ENCODE measurements at places on chromosomes 16 and 17.

GRCh38 chr16:47025641-47026040 is 52.2 kb upstream of the DNAJA2 start:
- no peak for DNase-seq
- no peaks in the 10 kb centered on the region for H3K27me3 ChIP-seq
- no peaks in the 10 kb centered on the region for H3K36me3 ChIP-seq
- no peak overlapping the region for H3K4me3 ChIP-seq

DNA sequence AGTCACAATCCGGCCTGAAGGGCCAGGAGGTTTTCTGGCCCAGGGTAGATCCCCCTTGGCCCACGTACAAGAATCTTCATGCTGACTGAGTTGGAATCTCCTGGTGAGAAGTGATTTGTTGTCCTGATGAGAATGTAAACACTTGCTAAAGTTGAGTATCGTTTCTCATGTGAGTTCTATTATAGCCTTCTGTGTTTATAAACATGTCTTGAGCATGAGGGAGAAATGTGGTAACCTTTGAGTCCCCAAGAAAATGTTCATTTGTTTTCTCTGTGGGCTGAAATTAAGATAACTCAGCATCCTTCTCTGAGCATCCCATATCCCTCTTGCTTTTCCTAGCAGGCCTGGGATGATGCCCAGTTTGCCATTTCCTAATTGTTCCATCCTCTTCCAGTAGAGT is 204.8 kb downstream of the FTO start:
- no peak overlapping the region for H3K4me3 ChIP-seq
- no peak for DNase-seq
- H3K36me3 ChIP-seq: peaks cover 2% of the 10 kb centered on the region
- no peaks in the 10 kb centered on the region for H3K27me3 ChIP-seq
- no peak overlapping the region for H3K27ac ChIP-seq
- H3K4me1 ChIP-seq: peaks cover 16% of the 10 kb centered on the region

GRCh38 chr16:76583945-76584344 is 306.7 kb downstream of the CNTNAP4 start:
- no peak overlapping the region for H3K27ac ChIP-seq
- no peaks in the 10 kb centered on the region for H3K4me1 ChIP-seq
- no peak overlapping the region for H3K4me3 ChIP-seq

GRCh38 chr17:49588726-49589576 is 13.3 kb downstream of the NXPH3 start:
- no peaks in the 10 kb centered on the region for H3K27me3 ChIP-seq
- H3K4me1 ChIP-seq: peaks cover 6% of the 10 kb centered on the region
- H3K27ac ChIP-seq: no peak overlapping the region
- peaks cover 12% of the 10 kb centered on the region for H3K36me3 ChIP-seq
- no peak for DNase-seq
- no peak overlapping the region for H3K4me3 ChIP-seq

GRCh38 chr17:2985318-2985717 is 78.1 kb downstream of the OR1D5 start:
- no peaks in the 10 kb centered on the region for H3K4me1 ChIP-seq
- H3K27ac ChIP-seq: no peak overlapping the region
- no peaks in the 10 kb centered on the region for H3K27me3 ChIP-seq
- H3K4me3 ChIP-seq: no peak overlapping the region
- peaks cover 69% of the 10 kb centered on the region for H3K36me3 ChIP-seq
- DNase-seq: no peak

DNA sequence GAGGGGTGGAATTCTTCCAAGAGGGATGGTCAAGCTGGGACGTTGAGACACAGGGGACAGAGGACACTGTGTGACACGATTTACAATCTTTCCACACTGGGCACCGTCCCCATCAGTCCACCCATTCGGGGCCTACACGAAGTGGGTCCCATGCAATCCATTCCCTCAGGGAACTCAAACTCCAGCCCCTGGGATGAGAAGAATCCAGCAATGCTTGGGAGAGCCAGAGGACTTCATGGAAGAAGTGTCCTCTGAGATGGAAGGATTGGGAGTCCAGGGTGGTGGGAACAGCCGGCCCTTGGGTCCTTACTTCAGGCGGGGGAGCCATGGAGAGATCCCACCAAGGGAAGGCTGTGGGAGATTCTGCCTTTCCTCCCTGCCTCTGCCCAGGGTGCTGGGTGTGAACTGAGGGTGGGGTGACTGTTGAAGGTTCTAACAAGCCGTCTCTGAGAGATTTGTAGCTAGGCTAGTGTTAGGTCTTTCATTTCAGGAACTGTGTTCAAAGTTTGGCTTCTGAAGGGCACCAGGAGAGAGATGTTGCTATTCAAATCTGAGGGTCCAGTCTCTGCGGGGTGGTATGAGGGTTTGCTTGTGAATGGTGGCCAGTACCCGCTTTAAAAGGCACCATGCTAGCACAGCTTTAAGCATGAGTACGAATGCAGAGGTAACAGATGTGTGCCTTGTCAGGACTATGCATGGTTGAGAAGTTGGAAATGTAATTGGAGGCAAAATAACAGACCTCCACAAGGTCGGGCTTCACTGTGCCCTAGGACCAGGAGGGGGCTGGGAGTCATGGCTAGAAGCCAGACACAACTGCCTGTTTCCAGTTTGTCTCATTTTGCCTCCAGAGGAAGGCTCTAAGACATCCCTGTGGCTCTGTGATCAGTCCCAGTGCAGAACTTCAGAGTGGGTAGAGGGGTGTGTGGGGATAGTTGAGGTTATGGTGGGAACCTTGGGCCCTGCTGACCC is 1.9 kb downstream of the ATP1B2 start:
- H3K4me1 ChIP-seq: peaks cover 23% of the 10 kb centered on the region
- H3K4me3 ChIP-seq: no peak overlapping the region
- H3K27ac ChIP-seq: no peak overlapping the region

GRCh38 chr16:25344006-25344405 is 86.4 kb upstream of the ZKSCAN2 start:
- DNase-seq: no peak
- H3K4me3 ChIP-seq: no peak overlapping the region
- H3K4me1 ChIP-seq: no peaks in the 10 kb centered on the region
- no peaks in the 10 kb centered on the region for H3K36me3 ChIP-seq
- no peaks in the 10 kb centered on the region for H3K27me3 ChIP-seq

DNA sequence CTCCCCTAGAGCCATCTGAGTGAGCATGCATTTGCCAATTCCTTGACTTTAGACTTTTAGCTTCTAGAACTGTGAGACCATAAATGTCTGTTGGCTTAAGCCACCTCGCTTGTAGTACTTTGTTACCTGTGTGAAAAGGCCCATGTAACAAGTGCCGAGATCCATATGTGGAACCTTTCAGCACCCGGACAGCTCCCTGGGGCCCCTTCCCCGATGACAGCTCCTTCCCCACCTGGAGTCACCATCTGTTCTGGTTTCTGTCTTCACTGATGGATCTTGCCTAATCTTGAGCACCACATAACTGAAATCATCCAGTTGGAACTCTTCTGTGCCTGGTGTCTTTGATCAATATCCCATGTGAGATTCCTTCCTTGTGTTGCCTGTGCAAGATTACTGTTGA is 78.9 kb upstream of the EEF2KMT start:
- no peak overlapping the region for H3K27ac ChIP-seq
- H3K4me3 ChIP-seq: no peak overlapping the region
- H3K36me3 ChIP-seq: no peaks in the 10 kb centered on the region
- DNase-seq: no peak

DNA sequence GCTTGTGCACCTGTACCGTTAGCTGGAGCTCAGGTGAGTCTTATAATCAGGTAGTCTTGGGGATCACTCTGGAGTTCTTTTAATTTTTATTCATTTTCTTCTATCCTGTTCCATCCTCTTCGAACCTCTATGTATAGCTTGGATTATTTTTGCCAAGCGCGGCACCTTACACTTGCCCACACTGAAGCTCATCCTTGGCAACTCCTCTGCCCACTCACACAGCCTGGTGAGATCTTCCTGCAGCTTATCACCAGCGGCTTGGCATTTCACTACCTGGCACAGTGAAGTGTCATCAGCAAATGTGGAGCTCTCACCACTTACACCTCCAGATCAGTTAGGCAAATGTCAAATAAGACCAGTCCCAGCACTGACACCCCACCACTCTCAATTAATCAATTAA is 116.7 kb downstream of the CACNG3 start:
- H3K27ac ChIP-seq: no peak overlapping the region
- no peaks in the 10 kb centered on the region for H3K36me3 ChIP-seq
- DNase-seq: no peak
- no peaks in the 10 kb centered on the region for H3K4me1 ChIP-seq

- no peak overlapping the region for H3K27ac ChIP-seq
- DNase-seq: no peak
- H3K4me1 ChIP-seq: peaks cover 26% of the 10 kb centered on the region
- H3K27me3 ChIP-seq: no peaks in the 10 kb centered on the region
These were observed 3.8 kb downstream of the NUDT16L1 start for GRCh38 chr16:4696905-4697847.

- no peak overlapping the region for H3K4me3 ChIP-seq
- H3K27ac ChIP-seq: no peak overlapping the region
- no peaks in the 10 kb centered on the region for H3K27me3 ChIP-seq
- H3K36me3 ChIP-seq: no peaks in the 10 kb centered on the region
- no peaks in the 10 kb centered on the region for H3K4me1 ChIP-seq
These were observed 6.0 kb upstream of the AQP8 start for GRCh38 chr16:25210758-25211157.

GRCh38 chr16:63998-64913 is 8.2 kb downstream of the RHBDF1 start:
- H3K36me3 ChIP-seq: no peaks in the 10 kb centered on the region
- peaks cover 5% of the 10 kb centered on the region for H3K27me3 ChIP-seq
- peaks cover 6% of the 10 kb centered on the region for H3K4me1 ChIP-seq
- H3K27ac ChIP-seq: no peak overlapping the region
- no peak overlapping the region for H3K4me3 ChIP-seq

- DNase-seq: no peak
- no peak overlapping the region for H3K4me3 ChIP-seq
- peaks cover 3% of the 10 kb centered on the region for H3K36me3 ChIP-seq
These were observed 185.3 kb upstream of the CACNG3 start for GRCh38 chr16:24070851-24071250.

DNA sequence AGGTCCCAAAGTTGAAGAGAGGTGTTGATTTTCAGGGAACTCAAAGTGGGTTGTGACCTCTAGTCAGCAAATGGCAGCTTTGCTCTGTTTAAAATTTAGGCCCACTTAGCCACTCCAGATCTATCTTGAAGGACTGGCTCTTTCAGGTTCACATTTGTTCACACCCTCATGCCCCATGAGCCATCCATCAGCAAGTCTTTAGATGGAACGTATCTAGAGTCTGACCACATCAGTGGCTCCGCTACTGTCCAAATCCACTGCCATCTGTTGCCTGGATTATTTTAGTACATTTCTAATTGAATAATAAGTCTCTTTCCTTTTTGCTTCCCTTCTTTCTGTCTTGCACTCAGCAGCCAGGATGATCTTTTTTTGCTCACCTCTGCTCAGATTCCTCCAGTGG is 10.5 kb downstream of the ITGB3 start:
- H3K36me3 ChIP-seq: no peaks in the 10 kb centered on the region
- no peak overlapping the region for H3K27ac ChIP-seq
- H3K27me3 ChIP-seq: peaks cover 3% of the 10 kb centered on the region
- DNase-seq: no peak

- H3K27ac ChIP-seq: no peak overlapping the region
- H3K27me3 ChIP-seq: no peaks in the 10 kb centered on the region
- peaks cover 40% of the 10 kb centered on the region for H3K36me3 ChIP-seq
- H3K4me3 ChIP-seq: no peak overlapping the region
These were observed 2.4 kb downstream of the AOC2 start for GRCh38 chr17:42846594-42847280.

GRCh38 chr17:13741744-13742143 is 140.0 kb upstream of the HS3ST3A1 start:
- no peaks in the 10 kb centered on the region for H3K4me1 ChIP-seq
- no peaks in the 10 kb centered on the region for H3K36me3 ChIP-seq
- H3K27me3 ChIP-seq: no peaks in the 10 kb centered on the region
- no peak for DNase-seq
- no peak overlapping the region for H3K4me3 ChIP-seq

GRCh38 chr17:16881239-16881924 is 90.5 kb downstream of the TNFRSF13B start:
- no peak overlapping the region for H3K4me3 ChIP-seq
- H3K27ac ChIP-seq: no peak overlapping the region
- no peaks in the 10 kb centered on the region for H3K27me3 ChIP-seq

GRCh38 chr17:18961634-18962493 is 9.9 kb downstream of the SLC5A10 start:
- H3K4me3 ChIP-seq: no peak overlapping the region
- H3K27ac ChIP-seq: no peak overlapping the region
- H3K36me3 ChIP-seq: no peaks in the 10 kb centered on the region
- DNase-seq: no peak
- no peaks in the 10 kb centered on the region for H3K27me3 ChIP-seq
- peaks cover 20% of the 10 kb centered on the region for H3K4me1 ChIP-seq

GRCh38 chr17:40799859-40800258 is at the start of gene KRT28:
Gene KRT28, minus strand, starts transcription at chr17:40799959. Its CDS starts 66 bp downstream, at chr17:40799893.
- H3K4me1 ChIP-seq: no peaks in the 10 kb centered on the region
- no peaks in the 10 kb centered on the region for H3K36me3 ChIP-seq
- no peak for DNase-seq
- no peak within 1 kb of the TSS for H3K27ac ChIP-seq

GRCh38 chr16:76164970-76165558 is 112.1 kb upstream of the CNTNAP4 start:
- DNase-seq: no peak
- H3K27me3 ChIP-seq: no peaks in the 10 kb centered on the region
- no peaks in the 10 kb centered on the region for H3K36me3 ChIP-seq
- no peaks in the 10 kb centered on the region for H3K4me1 ChIP-seq
- H3K4me3 ChIP-seq: no peak overlapping the region

Measured in CD4-positive, alpha-beta T cell (primary cell).